ENCODE measurements at places on chromosomes 11 and 22.

DNA sequence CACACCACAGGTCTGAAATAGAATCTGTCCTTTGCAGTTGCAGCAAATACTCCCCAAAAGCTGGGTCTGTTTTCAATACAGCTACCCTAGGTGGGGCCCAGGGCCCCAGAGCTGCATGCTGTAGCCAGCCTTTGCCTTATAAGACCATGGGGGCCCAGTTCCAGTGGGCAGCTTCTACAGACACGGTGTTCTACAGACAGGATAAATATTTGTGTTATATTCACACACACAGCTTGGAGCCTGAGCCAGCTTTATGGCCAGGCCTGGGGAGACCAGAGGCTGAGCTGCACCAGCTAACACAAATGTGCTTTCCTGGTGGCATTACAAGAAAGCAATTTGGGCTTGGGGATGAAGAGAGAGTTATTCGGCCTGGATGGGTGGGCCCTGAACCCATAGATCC, 151.8 kb upstream of the NCAM1 start:
- no peak for DNase-seq

- no peak for DNase-seq
Measured at GRCh38 chr22:17319546-17319945, 49.7 kb upstream of the CECR2 start.

GRCh38 chr11:122833846-122834464, 4.3 kb upstream of the CRTAM start:
- DNase-seq = no peak

GRCh38 chr11:61883327-61883726, 8.0 kb downstream of the FADS3 start:
- no peak for DNase-seq
